ENCODE measurements at places on chromosomes 12 and 14.

GRCh38 chr14:23057757-23058653 is 685 bp upstream of the CDH24 start:
- DNase-seq: peak; percentile 75

- DNase-seq: peak; percentile 2
These were observed 104.2 kb upstream of the AMN1 start for GRCh38 chr12:31832740-31833729.

DNA sequence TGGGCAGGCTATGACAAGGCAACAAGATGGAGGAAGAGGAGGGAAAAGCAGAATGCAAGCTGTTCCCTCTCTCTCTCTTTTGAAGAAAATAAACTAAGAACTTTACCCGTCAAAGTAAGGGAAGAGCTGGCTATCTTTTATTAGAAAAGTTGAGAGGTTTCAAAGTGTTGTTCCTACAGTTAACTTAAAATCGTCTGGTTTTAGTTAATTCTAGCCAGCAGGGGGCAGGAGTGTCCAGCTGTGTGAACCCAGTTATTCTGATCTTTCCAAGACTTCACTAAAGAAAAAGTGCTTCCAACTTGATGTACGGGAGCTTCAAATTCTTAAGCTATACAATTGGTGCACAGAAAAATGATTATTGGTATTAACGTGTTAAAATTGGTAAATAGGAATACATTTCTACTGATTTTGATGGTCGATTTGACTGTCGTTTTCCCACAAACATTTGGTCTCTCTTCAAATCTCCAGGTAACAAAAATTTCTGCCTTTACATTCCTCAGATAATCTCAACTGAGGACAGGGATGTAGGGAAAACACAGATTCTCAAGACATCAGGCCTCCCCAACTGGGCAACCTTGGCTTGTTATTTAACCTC is 28.4 kb upstream of the MON2 start:
- peak; percentile 34 for DNase-seq

DNA sequence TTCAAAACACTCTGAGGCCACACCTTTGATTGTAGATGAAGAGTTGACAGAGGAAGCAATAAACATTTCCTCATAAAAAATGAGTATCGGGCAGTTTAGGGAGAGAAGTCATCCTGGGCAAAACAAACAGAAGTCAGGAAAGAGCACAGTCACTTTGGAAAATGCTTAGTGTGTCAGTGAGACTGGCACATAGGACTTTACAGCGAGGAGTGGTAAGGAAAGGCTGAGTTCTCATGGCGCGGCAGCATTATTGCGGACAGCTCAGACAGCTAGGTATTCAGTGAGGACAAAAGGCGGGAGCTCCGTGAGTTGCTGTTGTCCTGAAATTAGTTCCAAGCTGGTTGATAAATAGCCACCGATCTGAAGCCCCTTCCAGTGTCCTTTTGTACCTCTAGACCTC is 229.9 kb downstream of the SNAPC1 start:
- DNase-seq: no peak

DNA sequence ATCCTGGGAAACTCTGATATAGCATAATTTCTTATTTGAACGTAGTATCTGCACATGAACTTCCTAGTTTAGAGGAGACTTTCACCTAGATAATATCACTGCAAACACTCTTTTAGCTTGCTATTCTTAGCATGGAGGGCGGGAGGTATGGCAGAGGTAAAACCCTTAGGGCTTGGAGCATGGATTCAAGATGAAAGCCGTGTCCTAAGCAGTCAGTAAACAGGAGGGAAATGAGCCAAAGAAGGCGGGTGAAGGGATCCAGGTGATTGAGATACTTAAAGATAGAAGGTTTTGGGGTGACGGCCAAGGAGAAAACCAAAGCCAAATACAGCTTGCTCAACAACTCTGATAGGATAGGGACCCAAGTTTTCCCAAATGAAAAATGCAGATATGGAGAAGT is 107.1 kb upstream of the BCAT1 start:
- DNase-seq: no peak

DNA sequence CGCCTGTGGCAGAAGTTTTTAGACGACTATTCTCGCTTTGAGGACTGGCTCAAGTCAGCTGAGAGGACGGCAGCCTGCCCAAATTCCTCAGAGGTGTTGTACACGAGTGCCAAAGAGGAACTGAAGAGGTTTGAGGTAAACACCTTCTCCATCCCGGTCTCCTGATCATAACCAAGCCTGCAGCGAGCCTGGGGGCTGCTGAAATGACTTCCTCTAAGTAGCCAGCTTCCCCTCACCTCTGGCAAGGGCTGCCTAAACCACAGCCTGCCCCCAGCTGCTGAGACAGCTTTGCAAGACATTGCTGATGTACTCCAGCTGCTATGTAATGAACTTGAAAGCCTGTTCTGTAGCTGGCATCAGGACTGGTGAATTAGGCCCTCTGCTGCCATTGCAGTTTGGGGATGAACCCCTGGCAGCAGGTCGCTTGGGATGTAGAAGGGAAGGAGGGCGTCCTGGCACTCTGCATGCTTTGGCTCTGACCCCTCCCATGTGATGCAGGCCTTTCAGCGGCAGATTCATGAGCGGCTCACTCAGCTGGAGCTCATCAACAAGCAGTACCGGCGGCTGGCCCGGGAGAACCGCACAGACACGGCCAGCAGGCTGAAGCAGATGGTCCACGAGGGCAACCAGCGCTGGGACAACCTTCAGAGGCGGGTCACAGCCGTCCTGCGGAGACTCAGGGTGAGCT is 84.6 kb downstream of the ESR2 start:
- no peak for DNase-seq

GRCh38 chr14:72155379-72155993 is 223.3 kb downstream of the RGS6 start:
- DNase-seq: no peak

- no peak for DNase-seq
These were observed 5.6 kb upstream of the C14orf180 start for GRCh38 chr14:104573930-104574329.

All from stimulated activated CD4-positive, alpha-beta T cell treated with anti-CD3 and anti-CD28 coated beads, TNF-alpha, amount 100 ng/mL, for 24 hours (primary cell).